ENCODE measurements at places on chromosomes 6 and 20.
A peak's percentile ranks its signal among the peaks of the same experiment; 100 is the strongest.

DNA sequence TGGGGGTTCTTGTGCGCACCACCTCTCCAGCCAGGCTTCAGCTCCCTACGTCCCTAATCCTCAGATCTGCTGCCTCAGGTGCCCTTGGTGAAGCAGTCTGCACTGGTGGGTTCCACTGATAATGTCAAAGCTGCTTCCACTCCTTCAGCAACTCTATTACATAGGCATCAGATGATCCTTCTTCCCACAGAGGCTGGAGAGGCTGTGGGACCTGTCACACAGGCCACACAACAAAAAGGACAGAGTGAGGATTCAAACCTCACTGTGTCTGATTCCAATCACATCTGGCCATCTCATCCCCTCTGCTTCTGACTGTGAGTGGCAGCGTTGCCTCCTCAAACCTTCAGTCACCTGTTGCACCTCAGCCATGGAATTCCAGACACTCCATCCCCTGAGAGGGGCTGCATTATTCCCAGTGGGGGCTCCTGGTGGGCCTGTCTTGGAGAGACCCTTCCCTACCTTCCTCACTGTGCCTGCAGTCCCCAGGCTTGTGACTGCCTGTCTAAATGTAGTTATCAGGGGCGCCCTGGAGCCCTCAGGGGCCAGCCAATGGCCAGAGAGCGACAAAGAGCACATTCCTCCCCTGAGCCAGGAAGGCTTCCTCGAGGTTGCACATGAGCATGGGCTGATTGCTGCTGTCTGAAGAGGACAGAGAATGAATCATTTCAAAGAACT, 211.4 kb upstream of the ECI2 start:
- DNase-seq: no peak

DNA sequence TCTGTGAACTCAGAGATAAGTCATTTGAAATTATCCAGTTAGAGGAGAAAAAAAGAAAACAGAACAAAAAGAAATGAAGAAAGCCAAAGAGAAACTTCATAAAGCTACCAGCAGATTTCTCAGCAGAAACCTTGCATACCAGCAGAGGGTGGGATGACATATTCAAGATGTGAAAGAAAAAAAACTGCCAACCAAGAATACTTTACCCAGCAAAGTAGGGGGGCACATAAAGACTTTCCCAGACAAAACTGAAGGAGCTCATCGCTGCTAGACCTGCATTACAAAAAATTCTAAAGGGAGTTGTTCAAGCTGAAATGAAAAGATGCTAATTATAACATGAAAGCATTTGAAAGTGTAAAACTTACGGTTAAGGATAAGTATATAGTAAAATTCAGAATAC, 246.3 kb downstream of the FNDC1 start:
- no peak for DNase-seq

- no peak for DNase-seq
Measured at GRCh38 chr20:22582964-22583772, 1.2 kb downstream of the FOXA2 start.

- peak; percentile 51 for DNase-seq
Measured at GRCh38 chr6:43996618-43997344, 130.5 kb downstream of the MRPL14 start.

- no peak for DNase-seq
Measured at GRCh38 chr6:18214003-18214402, 50.3 kb downstream of the DEK start.

- no peak for DNase-seq
Measured at GRCh38 chr6:137914530-137915193, 47.6 kb downstream of the TNFAIP3 start.

- no peak for DNase-seq
Measured at GRCh38 chr20:47814632-47815415, 29.5 kb upstream of the SULF2 start.

DNA sequence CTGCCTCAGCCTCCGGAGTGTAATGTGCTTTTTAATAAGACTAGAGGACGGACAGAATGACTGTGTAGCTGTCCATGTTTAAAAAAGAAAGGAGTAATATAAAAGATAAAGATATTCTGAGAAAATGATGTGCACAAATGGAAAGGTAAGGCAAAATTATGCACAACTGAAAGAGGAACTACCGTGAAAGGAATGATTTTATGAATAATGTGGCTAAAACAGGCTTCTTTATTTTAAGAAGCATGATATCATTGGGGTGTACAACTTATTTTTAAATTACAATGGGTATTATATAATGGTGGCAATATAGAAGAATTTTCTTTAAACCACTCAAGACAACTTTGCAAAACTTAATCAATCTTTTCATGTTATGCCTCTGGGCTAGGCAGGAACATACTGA, 78.1 kb downstream of the FIG4 start:
- DNase-seq: no peak

DNA sequence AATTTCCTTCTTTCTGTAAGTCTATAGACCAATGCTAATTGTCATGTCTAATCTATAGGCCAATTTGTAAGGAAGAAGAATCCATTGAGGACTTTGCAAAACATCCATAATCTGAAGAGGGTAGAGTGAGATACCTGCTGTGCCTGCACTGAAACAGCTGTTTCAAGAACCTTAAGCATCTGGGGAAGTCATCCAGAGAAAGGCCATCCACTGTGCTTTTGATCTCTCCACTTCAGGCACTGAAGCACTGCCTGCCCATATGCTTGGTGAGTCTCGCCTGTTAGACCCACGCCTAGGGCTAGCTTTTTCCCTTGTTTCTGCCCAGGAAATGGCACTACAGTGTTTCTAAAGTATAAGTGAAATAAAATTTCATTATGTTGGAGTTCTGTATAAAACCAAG, 921.8 kb upstream of the EPHA7 start:
- no peak for DNase-seq

DNA sequence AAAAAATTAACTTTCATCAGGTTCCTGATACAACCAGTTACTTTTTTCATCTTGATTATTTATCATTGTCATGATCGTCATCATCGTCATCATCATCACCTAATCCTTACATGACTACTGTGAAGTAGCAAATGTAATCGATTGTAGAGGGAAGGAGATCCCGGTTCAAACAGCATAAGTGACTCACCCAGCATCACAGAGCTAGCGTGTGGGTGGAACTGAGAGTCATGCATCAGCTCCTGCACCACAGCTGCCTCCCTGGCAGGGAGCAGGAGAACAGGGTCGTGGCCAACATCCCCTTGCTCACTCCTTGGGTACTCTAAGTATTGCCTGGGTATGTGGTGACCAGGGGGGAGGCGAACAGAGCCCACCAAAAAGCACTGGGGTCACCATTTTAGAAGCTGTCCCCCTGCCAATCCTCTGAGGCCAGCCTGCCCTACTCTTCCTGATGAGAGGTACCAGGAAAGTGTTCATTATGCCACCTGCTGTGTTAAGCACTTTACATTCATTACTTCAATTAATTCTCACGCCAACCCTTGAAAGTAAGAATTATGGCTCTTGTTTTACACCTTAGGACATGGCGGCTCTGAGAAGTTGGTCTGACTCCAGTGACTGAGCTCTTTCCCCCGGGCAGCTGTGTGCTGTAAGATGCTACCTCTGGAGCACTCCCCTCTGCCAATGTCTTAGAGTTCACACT, 425.2 kb downstream of the CD83 start:
- no peak for DNase-seq

DNA sequence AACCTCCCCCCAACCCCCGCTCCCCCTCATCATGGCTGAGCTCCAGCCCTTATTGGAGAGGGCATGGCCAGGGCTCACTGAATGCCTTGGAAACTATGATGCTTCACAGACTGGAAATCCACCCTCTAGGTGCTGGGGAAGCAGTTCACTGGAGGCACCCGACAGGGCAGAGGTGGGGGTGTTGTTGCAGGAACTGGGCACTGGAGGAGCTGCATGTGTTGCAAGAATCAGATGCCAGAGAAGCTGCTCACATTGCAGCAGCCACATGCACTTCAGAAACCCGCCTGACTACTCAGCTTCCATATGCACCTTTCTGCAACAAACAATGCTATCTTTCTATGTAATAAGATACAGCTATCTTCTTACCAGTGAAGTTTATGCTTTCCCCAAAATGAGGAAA, 7.9 kb upstream of the TBPL1 start:
- no peak for DNase-seq

- no peak for DNase-seq
Measured at GRCh38 chr6:8908638-8909037, 473.3 kb upstream of the SLC35B3 start.

GRCh38 chr6:35063701-35064280, 77.3 kb downstream of the TCP11 start:
- no peak for DNase-seq

DNA sequence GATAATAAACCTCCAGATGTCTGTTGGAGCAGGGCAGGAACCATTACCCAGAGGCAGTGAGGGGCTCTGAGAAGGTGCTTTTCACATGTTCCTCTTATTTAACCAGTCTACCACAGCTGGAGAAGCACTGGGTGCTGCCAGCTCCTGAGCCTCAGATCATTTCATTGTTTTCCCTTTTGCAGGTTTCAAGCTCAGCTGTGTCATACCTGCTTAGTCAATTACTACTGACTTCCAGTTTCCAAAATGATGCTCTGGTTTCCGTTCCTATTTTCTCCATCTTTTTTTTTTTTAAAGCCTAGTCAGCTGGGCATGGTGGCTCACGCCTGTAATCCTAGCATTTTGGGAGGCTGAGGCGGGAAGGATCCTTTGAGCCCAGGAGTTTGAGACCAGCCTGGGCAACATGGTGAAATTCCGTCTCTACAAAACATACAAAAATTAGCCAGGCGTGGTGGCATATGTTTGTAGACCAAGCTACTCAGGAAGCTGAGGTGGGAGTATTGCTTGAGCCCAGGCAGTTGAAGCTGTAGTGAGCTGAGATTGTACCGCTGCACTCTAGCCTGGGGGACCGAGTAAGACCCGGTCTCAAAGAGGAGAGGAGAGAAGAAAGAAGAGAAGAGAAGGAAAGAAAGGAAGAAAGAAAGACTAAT, 6.7 kb downstream of the FLOT1 start:
- DNase-seq: no peak

DNA sequence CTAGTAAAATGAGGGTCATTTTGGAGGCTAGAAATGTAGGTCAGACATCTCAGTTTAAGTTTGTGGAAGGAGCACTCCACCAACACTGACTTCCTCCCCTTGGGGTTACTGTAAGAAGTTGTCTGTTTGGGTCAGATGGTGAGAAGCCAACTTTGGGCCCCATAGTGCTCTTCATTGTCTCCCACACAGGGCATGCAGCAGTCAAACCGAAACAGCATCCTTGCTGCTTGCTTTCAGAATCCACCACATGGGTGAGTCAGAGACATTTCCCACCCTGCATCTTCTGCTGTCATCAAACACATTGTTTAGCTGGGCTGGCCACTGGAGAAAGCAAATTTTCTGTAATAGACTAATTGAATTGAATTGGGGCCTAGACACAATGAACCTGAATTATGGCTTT, 16.8 kb downstream of the IL17F start:
- no peak for DNase-seq

DNA sequence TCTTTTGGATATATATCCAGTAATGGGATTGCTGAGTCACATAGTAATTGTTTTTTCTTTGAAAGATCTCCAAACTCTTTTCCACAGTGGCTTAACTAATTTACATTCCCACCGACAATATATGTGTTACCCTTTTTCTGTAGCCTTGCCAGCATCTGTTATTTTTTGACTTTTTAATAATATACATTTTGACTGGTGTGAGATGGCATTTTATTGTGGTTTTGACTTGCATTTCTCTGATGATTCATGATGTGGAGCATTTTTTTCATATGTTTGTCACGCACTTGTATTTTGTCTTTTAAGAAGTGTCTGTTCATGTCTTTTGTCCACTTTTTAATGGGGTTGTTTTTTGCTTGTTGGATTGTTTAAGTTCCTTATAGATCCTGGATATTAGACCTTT, 58.9 kb upstream of the OPRM1 start:
- no peak for DNase-seq

DNA sequence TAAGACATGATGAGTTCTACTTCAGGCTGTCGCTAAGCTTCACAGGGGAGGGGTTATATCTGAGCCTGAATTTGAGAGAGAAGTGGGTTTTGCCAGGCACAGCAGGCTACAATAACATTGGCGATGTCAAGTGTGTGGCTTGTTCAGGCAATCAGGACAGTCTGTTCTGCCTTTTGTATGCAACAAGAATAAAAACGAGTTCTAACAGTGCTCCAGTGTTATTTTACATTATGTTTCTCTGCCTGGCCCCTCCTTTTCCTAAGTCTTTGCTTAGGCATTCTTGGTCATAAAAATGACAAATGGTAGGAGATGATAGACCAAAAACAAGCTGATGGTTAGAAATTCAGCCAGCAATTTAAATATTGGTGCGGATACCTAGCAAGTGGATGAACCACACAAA, 26.8 kb downstream of the PAQR8 start:
- no peak for DNase-seq

GRCh38 chr20:16201191-16201590, 372.1 kb downstream of the KIF16B start:
- DNase-seq: no peak

DNA sequence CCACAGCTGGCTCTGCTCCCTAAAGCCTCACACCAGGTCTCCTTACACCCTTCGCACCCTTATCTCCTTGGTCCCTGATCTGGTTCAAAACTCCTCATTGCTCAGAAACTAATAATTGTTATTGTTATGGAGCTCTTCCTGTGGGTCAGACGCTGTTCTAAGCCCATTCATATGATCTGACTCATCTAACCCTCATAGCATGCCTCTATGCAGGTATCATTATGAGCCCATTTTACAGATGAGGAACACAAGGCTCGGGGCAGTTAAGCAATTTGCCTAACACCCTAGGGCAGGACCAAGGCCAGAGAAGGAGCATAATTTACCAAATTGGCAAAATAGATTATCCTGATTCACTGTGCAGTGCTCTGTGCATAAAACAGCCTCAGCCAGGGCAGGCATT, 51.8 kb upstream of the CCDC167 start:
- DNase-seq: no peak

DNA sequence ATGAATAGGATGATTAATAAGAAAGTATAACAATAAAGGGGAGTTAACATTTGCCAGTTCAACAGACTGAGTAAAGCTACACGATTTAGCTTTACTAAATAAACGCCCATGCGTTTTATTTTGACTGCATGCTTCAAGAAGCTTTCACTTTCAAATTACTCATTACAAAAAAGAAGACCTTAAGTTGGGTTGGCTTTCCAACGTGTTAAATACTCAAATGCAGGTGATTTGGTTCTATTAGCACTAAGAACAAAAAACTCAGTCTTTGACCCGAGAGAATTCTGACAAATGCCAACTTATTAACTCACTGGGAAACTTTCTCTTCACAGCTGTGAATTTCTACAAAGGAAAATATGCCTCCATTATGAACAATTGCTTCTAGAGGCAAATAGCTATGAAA, 24.8 kb downstream of the RNF146 start:
- no peak for DNase-seq

- DNase-seq: peak; percentile 64
Measured at GRCh38 chr6:124962639-124963415, 590 bp downstream of the RNF217 start.

GRCh38 chr6:56348578-56348977, 101.2 kb upstream of the COL21A1 start:
- DNase-seq: no peak

- DNase-seq: no peak
Measured at GRCh38 chr6:157761331-157761921, 61.6 kb upstream of the SNX9 start.

- DNase-seq: no peak
Measured at GRCh38 chr6:17115251-17116116, 13.6 kb downstream of the STMND1 start.
